Stomach (tissue), 19 donors: ENCODE measurements at places on chromosomes 5 and 9. TPM values are rescaled to one million over a fixed set of nuclear protein-coding genes. Genes with fewer than 3 reads are reported as not detected.
A peak's percentile ranks its signal among the peaks of the same experiment; 100 is the strongest.

RGS7BP gene
- 1.8 TPM for total RNA-seq

PPP1R26 gene
- 21.2 TPM for total RNA-seq

DNA sequence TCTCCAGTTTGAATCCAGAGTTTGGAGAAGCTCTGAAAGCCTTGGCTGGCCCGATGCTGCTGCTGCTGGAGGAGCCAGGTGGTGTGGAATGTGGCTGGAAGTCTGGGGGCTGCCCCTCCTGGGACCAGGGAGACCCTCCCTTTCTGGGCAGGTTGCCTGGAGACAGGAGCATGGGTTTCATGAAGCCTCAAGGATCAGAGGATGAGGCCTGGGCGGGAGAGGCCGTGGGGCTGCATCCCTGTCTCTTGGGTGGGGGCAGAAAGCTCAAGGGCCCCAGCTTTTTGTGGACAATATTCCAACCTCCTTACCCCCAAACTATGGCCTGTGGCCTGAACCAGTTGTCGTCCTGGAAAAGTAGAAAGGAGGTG lies 10.1 kb downstream of the FGF18 start:
- DNase-seq: no peak

- DNase-seq: no peak
Measured at GRCh38 chr9:3008091-3008490, 164.2 kb upstream of the PUM3 start.

GRCh38 chr5:110431603-110432002 lies 294.9 kb downstream of the TMEM232 start:
- no peak for DNase-seq

GRCh38 chr9:8733131-8733954 lies 933.8 kb upstream of the DMAC1 start:
- peak; percentile 63 for DNase-seq

DNA sequence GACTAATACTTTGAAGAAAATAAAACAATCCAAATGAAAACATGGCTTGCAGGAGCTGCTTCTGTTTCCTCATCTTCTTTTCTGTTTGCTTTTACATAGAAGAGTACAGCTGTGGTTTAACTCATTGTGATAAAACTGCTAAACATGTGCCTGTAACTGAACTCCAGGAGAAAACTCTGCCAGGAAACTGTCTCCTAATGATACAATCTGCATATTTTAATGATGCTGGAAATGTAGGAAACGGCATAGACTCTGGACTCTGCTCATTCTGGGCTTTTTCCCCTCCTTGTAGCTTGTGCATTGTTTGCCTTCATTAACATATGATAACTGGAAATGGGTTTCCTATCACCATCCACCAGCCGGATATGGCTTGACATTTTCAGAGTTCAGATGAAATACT lies 813.3 kb upstream of the WWC1 start:
- DNase-seq: no peak

DNA sequence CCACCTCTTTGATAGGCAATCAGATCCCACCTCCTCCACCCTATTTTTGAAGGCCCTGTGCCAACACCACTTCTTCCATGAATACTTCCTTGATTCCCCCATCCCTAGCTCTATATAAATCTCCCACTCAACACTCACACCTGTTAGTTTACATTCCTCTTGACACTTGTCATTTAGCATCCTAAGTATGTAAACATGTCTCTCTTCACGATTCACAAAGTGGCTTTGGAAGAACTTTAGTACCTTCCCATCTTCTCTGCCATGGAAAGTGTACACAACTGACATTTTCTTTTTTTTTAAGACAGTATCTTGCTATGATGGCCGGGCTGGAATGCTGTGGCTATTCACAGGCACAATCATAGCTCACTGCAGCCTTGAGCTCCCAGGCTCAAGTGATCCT lies 1.5 kb upstream of the FXN start:
- DNase-seq: no peak

DNA sequence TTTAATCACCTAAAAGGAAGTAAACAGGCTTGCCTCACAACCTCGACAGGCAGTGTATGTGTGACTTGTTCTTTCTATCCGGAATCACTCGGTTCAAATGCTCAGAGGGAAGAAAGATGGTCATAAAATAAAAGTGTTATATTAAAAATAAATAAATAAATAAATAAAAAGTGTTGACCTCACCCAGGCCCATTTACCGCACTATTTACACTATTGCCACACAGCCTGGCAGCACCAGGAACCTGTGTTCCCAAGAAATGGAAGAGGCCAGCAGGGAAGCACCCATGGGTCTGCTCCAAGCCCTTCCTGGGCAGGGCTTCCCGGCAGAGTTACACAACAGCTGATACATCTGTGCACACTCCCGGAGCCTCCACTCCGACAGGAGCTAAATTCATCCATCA lies 127.9 kb downstream of the EFNA5 start:
- peak; percentile 71 for DNase-seq
